ENCODE measurements at places on chromosomes 7 and 10.

DNA sequence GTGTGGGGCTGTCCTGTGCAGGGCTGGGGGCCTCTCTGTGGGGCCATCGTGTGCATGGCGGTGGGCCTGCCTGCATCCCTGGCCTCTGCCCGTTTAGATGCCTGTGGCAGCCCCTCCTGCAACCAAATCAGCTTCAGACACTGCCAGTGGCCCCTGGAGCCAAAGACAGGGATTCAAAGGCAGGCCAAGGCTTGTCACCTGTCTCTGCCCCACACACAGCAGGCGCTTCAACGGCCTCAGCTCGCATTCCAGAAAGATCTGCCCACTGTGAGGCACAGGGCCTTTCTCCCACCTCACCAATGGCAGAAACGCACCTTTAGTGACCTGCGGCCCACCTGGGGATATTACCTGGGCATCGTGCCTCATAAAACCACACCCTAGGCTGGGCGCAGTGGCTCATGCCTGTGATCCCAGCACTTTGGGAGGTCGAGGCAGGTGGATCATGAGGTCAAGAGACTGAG is 46.0 kb downstream of the INSIG1 start:
- DNase-seq: no peak
- H3K36me3 ChIP-seq: no peaks in the 10 kb centered on the region
- H3K27ac ChIP-seq: no peak overlapping the region
- no peak overlapping the region for H3K4me3 ChIP-seq
- H3K4me1 ChIP-seq: peaks cover 8% of the 10 kb centered on the region
- H3K27me3 ChIP-seq: no peaks in the 10 kb centered on the region

DNA sequence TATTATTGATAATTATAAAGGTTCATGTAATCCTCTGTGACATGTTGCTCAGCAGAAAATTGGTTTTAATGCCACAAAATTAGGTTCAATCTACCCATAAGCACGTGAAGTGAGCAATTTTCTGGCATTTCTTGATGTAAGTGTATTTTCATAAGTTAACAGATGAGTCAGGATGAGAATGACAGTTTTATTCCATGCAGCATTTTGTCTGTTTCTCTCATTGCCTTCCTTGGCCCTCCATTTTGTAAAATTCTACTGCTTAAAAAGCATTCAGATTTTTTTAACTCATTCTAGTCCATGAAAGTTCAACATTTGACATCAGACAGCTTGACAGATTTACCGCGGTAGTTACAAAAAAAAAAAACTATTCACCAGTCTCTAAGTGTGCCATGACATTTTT is 4.0 kb upstream of the GFRA1 start:
- H3K4me3 ChIP-seq: no peak overlapping the region
- H3K27ac ChIP-seq: no peak overlapping the region
- no peak for DNase-seq
- H3K4me1 ChIP-seq: no peaks in the 10 kb centered on the region
- no peaks in the 10 kb centered on the region for H3K36me3 ChIP-seq
- peaks cover 2% of the 10 kb centered on the region for H3K27me3 ChIP-seq

DNA sequence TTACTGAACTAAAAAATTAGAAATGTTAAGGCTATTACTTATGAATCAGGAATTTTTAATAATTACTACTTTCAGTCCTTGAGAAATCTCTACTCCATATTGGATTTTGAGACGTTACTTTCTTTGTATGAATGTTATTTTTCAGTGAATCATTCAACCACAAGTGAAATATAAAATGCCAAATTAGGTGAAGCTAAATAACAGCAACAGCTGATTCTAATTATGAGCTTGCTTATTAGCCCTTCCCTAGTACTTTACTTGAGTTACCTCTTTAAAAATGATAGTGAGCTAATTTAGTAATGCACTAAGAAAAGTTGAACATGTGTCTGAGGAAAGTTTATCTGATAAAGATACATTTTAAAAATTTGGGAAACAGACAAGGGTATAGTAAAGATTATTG is 51.4 kb downstream of the PCGF5 start:
- no peaks in the 10 kb centered on the region for H3K4me1 ChIP-seq
- no peak overlapping the region for H3K4me3 ChIP-seq
- H3K27me3 ChIP-seq: no peaks in the 10 kb centered on the region

DNA sequence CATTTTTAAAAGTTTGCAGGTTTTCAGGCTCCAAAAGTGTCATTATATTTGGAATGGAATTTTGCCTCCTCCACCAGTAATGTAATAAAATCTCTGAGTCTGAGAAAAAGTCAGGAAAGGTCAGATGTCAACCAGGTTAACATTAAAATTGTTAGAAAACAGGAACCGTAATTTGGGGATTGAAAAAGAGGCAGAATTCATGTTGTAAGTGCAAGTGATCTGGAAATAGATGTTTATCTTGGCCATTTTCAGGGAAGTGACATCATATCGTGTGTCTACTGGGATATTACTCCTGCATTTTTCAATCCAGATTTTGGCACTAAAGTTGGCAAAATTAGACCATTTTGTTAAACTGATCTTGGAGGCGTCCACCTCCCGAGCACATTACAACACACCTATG is 428.5 kb upstream of the MGMT start:
- no peak overlapping the region for H3K27ac ChIP-seq
- H3K27me3 ChIP-seq: no peaks in the 10 kb centered on the region
- H3K4me3 ChIP-seq: no peak overlapping the region
- no peak for DNase-seq
- no peaks in the 10 kb centered on the region for H3K4me1 ChIP-seq

- no peaks in the 10 kb centered on the region for H3K27me3 ChIP-seq
- peak within 1 kb of the TSS; percentile 85 for H3K27ac ChIP-seq
- H3K4me1 ChIP-seq: peaks cover 44% of the 10 kb centered on the region
- H3K4me3 ChIP-seq: peak within 1 kb of the TSS; percentile 80
These were observed at the start of gene CDCA7L for GRCh38 chr7:21945454-21946221. CDCA7L (minus strand) TSS chr7:21945899; CDS start chr7:21945804, 95 bp downstream.

DNA sequence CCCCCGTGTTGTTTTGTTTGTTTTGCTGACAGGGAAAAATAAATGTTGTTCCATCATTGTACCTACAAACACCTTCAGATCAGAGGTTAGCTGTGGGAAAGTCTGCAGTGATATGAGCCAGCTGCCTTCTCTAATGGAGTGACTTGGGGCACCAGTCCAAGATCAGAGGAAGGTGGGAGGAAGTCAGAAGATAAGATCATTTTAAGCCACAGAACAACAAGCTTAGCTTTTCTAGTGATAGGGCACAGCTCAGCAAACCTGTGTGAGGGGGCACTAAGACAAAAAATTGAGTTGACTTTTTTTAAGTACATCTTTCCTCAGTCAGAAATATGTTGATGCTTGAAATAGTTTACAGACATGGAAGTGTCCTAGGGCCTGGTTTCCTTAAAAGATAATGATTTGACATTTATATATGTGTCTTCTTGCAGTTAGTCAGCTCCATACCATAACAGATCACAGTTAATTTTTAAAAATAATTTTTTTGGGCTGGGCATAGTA is 240.3 kb upstream of the KAT6B start:
- H3K4me3 ChIP-seq: peak overlapping the region; percentile 66
- peak overlapping the region; percentile 98 for H3K27ac ChIP-seq
- DNase-seq: peak; percentile 73
- peaks cover 29% of the 10 kb centered on the region for H3K4me1 ChIP-seq

DNA sequence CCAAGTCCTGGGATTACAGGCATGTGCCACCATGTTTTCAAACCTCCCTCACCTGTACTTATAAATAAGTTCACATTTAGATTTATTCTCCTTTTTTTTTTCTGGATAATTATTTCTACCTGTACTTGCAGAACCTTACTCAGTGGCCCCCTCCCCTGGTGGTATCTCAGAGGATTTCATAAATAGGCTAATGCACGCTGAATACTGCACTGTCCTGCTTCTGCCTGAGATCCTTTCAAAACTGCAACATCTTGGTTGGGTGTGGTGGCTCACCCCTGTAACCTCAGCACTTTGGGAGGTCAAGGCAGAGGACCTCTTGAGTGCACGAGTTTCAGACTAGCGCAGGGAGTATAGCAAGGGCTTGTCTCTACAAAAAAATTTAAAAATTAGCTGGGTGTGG is 4.6 kb upstream of the BLVRA start:
- H3K36me3 ChIP-seq: no peaks in the 10 kb centered on the region
- no peaks in the 10 kb centered on the region for H3K27me3 ChIP-seq
- H3K27ac ChIP-seq: no peak overlapping the region
- H3K4me3 ChIP-seq: no peak overlapping the region

- H3K27ac ChIP-seq: no peak overlapping the region
- H3K36me3 ChIP-seq: no peaks in the 10 kb centered on the region
- no peak overlapping the region for H3K4me3 ChIP-seq
- no peaks in the 10 kb centered on the region for H3K4me1 ChIP-seq
These were observed 28.3 kb upstream of the CLDN4 start for GRCh38 chr7:73802459-73802858.

- no peak overlapping the region for H3K4me3 ChIP-seq
- no peaks in the 10 kb centered on the region for H3K27me3 ChIP-seq
- DNase-seq: no peak
- H3K36me3 ChIP-seq: no peaks in the 10 kb centered on the region
These were observed 107.9 kb downstream of the ACTR3B start for GRCh38 chr7:152867502-152867874.

GRCh38 chr7:21352540-21353387 is 75.1 kb upstream of the SP4 start:
- no peaks in the 10 kb centered on the region for H3K36me3 ChIP-seq
- H3K4me1 ChIP-seq: peaks cover 38% of the 10 kb centered on the region
- no peaks in the 10 kb centered on the region for H3K27me3 ChIP-seq

GRCh38 chr10:116469437-116469836 is 41.8 kb downstream of the PNLIPRP3 start:
- no peak for DNase-seq
- no peaks in the 10 kb centered on the region for H3K27me3 ChIP-seq
- H3K36me3 ChIP-seq: no peaks in the 10 kb centered on the region
- no peak overlapping the region for H3K4me3 ChIP-seq

GRCh38 chr7:51757960-51758359 is 441.4 kb upstream of the COBL start:
- no peaks in the 10 kb centered on the region for H3K36me3 ChIP-seq
- no peak for DNase-seq
- no peaks in the 10 kb centered on the region for H3K4me1 ChIP-seq

DNA sequence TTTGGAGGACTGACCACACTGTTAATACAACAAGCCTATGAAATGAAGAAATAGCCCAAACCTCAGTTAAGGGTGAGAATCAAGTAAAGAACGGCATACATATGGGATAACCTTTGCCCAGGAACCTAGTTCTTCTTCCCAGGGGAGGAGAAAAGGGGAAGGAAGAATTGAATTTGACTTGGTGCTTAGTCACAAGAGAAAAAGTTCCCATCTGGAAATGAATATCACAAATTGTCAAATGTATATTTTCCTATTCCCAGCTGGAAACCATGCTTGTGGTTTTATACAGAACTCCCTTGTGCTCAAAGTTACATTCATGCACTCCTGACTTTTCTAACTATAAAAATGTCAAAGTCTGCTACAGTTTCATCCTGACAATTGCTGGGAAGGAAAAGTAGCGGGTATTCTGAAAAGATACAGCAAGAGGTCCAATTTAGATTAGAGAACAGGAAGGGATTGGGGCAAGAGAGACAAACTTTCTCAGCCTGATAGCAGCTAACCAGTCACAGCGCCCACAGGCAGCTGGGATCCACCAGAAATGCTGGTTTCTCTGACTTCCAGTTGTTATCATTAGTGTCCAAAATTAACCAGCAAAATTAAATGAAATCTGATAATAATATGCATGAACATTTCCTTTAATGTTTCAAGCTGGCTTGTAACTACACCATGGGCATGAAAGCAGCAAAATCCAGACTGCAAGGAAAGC is 18.6 kb upstream of the GSAP start:
- H3K27ac ChIP-seq: no peak overlapping the region
- DNase-seq: no peak
- H3K27me3 ChIP-seq: no peaks in the 10 kb centered on the region
- no peak overlapping the region for H3K4me3 ChIP-seq
- H3K36me3 ChIP-seq: no peaks in the 10 kb centered on the region
- no peaks in the 10 kb centered on the region for H3K4me1 ChIP-seq

- no peaks in the 10 kb centered on the region for H3K4me1 ChIP-seq
- no peaks in the 10 kb centered on the region for H3K36me3 ChIP-seq
- no peak overlapping the region for H3K4me3 ChIP-seq
- H3K27me3 ChIP-seq: no peaks in the 10 kb centered on the region
- DNase-seq: no peak
These were observed 65.5 kb downstream of the SMURF1 start for GRCh38 chr7:99078416-99078815.

GRCh38 chr7:65749518-65749917 is 123.4 kb upstream of the VKORC1L1 start:
- H3K27ac ChIP-seq: no peak overlapping the region
- H3K4me3 ChIP-seq: peak overlapping the region; percentile 92
- H3K36me3 ChIP-seq: no peaks in the 10 kb centered on the region
- no peaks in the 10 kb centered on the region for H3K27me3 ChIP-seq

DNA sequence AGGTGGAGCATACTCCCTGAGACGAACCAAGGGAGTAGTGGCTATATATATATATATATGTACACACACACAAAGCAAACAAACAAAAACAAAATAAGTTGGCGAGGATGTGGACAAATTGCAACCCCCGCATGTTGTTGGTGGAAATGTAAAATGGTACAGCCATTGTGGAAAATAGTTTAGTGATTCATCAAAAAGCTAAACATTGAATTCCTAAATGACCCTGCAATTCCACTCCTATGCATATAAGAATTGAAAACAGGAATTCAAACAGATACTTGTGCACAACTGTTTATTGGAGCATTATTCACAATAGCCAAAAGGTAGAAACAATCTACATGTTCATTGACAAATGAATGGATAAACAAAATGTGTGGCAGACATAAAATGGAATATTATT is 407.9 kb downstream of the KCNMA1 start:
- DNase-seq: no peak
- H3K27me3 ChIP-seq: no peaks in the 10 kb centered on the region
- no peaks in the 10 kb centered on the region for H3K36me3 ChIP-seq
- H3K4me3 ChIP-seq: no peak overlapping the region
- H3K4me1 ChIP-seq: peaks cover 7% of the 10 kb centered on the region

GRCh38 chr10:123621916-123622315 is 44.2 kb upstream of the GPR26 start:
- no peaks in the 10 kb centered on the region for H3K36me3 ChIP-seq
- no peak for DNase-seq
- no peak overlapping the region for H3K27ac ChIP-seq
- H3K4me3 ChIP-seq: no peak overlapping the region
- H3K27me3 ChIP-seq: no peaks in the 10 kb centered on the region

DNA sequence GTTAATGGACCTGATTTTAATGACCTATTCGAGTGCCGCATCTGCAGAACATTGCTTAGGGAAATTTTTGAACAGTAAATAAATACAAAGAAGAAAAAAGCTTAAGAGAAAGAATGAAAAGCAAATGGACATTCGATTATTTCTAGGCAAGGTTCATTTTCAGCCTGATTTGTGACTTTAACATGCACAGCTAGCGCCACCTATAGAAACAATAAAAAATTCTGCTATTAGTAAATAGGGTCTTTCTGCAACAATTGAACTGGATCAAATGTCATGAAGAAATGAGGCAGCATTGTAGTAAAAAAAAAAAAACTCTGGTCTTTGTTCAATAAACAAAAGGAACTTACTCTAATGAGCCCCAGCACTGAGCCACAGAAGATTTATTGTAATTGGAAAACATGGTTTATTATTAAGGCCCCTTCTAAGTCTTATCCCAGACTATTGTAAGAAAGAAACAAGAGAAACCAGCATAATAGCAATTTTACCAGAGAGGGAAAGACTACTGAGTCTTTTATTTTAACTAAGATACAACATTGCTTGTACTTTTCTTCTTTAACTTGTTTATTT is 41.4 kb upstream of the GHITM start:
- no peak for DNase-seq
- no peaks in the 10 kb centered on the region for H3K4me1 ChIP-seq
- H3K36me3 ChIP-seq: no peaks in the 10 kb centered on the region

GRCh38 chr7:114392686-114393085 is 21.9 kb upstream of the FOXP2 start:
- no peak for DNase-seq
- H3K27ac ChIP-seq: no peak overlapping the region
- H3K27me3 ChIP-seq: no peaks in the 10 kb centered on the region
- H3K36me3 ChIP-seq: no peaks in the 10 kb centered on the region
- H3K4me1 ChIP-seq: no peaks in the 10 kb centered on the region
